Adipocyte (in vitro differentiated cells): ENCODE measurements at places on chromosomes 6 and 20.
A peak's percentile ranks its signal among the peaks of the same experiment; 100 is the strongest.

GRCh38 chr20:37693242-37693634, 592 bp upstream of the CTNNBL1 start:
- DNase-seq, result peak; percentile 28

GRCh38 chr6:22622351-22622750, 53.0 kb downstream of the HDGFL1 start:
- no peak for DNase-seq

DNA sequence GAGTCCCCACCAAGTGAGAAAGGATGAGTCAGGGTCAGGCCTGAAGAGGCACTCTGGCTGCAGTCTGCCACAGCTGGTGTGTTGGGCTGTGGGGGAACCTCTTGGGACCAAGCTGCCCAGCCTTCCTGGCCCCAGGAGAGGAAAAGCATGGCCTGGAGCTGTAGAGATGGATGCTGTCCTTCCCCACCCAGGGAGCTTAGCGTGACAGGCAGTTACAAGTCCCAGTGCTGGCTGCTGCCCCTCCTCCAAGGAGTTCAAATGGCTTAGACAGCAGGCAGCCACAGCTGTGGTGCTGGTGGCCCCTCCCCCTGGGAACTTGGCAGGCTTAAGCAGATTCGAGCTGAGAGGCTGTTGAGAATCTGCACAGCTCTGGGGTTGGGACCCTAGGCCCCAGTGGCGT, 253.2 kb downstream of the PLCB1 start:
- no peak for DNase-seq

- DNase-seq, result no peak
Measured at GRCh38 chr20:41798930-41799502, 180.8 kb upstream of the CHD6 start.

DNA sequence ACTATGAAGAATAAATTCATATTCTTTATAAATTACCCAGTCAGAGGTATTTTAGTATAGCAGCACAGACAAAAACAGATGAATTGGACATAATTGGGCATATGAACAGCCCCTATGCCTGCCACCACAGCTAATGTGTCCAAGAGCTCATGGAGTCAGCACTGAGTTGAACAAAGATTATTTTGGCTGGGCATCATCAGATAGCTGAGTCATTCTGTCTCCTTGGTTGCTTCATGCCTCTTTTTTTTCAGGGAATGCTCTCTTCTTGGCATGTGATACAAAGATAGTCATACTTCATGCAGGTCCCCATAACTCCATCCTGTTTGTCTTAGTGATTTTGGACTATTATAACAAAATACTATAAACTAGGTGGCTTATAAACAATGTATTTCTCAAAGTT, 275.6 kb downstream of the TENT5A start:
- peak; percentile 65 for DNase-seq

- DNase-seq, result no peak
Measured at GRCh38 chr6:10048370-10049297, 366.2 kb downstream of the TFAP2A start.

- no peak for DNase-seq
Measured at GRCh38 chr20:46872328-46873211, 22.1 kb upstream of the EYA2 start.

- no peak for DNase-seq
Measured at GRCh38 chr6:134543128-134543527, 225.2 kb upstream of the SGK1 start.

- DNase-seq, result no peak
Measured at GRCh38 chr6:42345696-42346416, 105.9 kb downstream of the TRERF1 start.

GRCh38 chr6:13787137-13787536, 27.2 kb downstream of the MCUR1 start:
- peak; percentile 75 for DNase-seq

DNA sequence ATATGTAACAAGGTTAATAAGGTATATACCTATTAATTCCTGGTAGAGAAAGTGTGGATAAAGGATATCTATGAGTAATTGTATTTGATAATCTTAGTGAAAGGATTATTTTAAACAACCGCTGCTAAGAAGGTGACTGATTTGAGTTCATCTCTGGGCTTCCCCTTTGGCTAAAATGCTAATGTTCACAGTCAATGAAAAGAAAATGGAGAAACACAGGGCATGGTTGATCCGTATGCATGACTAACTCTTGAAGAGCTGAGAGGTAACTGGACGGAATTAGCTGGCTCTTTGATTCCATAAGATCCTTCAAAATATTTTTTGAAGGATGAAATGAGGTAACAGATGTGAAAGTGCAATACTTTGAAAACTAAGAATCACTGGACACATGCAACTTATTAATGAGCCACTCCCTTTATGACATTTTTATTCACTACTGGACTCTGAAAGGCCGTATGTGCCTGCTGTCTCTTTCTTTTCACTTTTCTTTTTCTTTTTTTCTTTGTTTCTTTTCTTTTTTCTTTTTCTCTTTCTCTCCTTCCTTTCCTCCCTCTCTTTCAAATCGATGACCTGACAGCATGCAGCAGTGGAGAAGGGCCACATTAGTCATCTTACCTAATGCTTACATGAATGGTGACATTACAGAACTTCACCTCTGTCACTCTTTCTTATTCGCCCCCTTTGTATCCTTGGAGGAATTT, 464.6 kb downstream of the CDKAL1 start:
- no peak for DNase-seq

GRCh38 chr6:3013486-3013885, 13.8 kb downstream of the NQO2 start:
- peak; percentile 42 for DNase-seq

DNA sequence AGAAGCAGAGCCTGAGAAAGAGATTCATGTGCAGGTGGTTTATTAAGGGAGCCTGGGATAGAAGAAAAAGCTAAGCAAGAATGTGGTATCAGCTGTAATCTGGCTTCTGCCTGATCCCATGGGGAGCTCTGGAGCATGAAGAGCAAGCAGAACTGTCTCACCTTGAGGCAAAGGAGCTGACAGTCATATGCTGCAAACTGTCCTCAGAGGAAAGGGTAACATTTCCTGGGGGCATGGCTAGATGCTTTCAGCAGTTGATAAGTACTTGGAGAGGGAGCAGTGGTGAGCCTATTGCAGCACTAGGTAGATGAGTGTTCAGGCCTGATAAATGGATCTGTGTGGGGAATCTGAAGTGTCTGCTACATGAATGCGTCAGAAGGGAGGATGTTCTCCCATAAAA, 621.5 kb upstream of the BTBD3 start:
- no peak for DNase-seq

DNA sequence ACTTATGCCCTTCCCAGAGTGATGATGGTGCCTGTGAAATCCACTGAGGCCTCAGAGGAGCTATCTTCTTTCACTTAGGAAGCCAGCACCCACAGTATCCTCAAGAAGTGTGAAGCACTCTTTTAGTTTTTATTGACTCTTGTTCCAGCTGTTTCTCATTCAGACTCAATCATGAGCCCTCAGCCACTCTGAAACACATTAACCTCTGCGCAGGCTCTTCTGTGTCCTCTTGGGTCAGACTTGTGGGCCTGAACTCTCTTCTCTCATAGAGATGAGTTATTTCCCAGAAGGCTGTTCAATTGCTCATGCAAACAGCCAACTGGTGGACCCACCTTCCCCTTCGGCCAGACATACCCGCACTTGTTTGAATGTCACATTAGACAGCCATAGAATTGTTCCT, 27.8 kb upstream of the PREP start:
- no peak for DNase-seq

- no peak for DNase-seq
Measured at GRCh38 chr6:119181046-119181445, 102.6 kb upstream of the FAM184A start.

DNA sequence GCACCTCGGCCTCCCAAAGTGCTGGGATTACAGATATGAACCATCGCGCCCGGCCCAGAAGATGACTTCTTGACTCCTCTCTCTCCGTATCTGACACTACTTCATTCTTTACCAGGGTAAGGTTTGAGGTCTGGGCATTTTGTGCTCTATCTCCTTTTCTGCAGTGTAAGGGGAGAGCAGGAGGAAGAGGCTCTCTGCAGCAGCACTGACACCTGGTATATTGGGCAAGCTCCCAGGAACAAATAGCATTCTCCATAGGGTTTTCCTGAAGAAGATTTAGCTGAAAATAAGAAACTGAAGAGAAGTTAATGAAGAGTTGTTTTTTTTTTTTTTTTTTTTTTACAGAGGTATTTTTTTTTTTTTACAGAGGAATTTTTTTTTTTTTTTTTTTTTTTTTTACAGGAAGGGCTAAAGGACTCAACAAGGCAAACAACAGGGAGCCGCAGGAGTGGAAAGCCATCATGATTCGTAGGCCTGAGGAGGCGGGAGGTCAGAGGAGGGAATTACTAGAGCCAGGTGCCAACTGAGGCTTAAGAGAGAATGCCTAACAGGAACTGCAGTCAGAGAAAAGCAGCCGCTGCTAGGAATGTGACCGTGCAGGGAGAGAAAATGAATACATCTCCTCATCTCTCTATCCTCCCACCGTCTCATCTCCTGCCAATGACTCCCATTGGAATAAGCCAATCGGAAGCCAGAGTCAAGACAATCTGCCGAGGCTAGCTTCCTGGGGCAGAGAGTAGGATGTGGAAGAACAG, 34.7 kb upstream of the ADGRF4 start:
- no peak for DNase-seq
